B cell (primary cell): ENCODE measurements at places on chromosomes 5 and 9. TPM values are rescaled to one million over a fixed set of nuclear protein-coding genes. Genes with fewer than 3 reads are reported as not detected.

NTRK2 gene
- 0.10 TPM in 1 of 2 replicates, not detected in the other for total RNA-seq

PDCD1LG2 gene
- total RNA-seq: 0.49 and 0.67 TPM in 2 replicates

TMEM174 gene
- not detected in 2 replicates for total RNA-seq

CCL27 gene
- total RNA-seq: not detected in 2 replicates

ACOT12 gene
- total RNA-seq: not detected in 2 replicates

C9orf50 gene
- total RNA-seq: not detected in 2 replicates

FBXO4 gene
- 17.1 and 17.9 TPM in 2 replicates for total RNA-seq

C9orf43 gene
- total RNA-seq: 0.58 and 1.7 TPM in 2 replicates

- DNase-seq: peak; percentile 30
Measured at GRCh38 chr9:84296146-84296843, 44.3 kb downstream of the SLC28A3 start.

- no peak for DNase-seq
Measured at GRCh38 chr5:60636644-60637043, 63.3 kb downstream of the DEPDC1B start.

DNA sequence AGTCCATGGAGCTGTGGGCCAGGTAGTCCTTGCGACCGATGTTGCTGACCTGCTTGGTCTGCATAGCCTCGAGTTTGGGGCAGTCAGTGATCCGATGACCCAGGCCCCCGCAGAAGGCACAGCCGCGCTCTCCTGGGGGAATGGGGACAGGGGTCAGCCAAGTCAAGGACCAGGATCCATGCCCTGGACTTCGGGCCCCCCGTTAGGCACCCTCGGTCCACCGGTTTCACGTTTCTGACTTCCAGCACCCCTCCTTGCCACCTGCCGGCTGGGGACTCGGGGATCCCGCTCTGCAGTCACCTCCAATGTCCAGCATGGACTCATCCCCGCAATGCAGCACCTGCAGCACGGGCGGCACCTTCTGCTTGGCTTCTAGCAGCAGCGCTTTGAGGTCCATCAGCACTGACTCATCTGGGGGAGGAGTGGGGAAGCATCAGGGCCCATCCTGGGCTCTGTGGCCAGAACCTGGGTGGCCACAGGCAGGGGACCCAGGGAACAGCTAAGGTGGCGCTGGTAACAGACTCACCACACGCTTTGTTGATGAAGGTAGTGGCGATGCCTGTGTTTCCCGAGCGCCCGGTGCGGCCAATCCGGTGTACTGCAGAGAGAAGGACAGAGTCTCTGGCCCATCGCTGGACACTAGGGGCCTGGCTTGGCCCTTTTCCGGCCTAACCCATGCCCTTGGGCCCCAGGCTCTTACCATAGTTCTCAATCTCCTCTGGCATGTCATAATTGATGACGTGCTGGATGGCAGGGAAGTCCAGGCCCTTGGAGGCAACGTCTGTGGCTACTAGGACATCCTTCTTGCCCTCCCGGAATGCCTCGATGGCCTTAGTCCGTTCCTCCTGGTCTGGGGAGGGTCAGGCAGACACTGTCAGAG is 2.4 kb upstream of the DOK3 start:
- DNase-seq: peak; percentile 19

DNA sequence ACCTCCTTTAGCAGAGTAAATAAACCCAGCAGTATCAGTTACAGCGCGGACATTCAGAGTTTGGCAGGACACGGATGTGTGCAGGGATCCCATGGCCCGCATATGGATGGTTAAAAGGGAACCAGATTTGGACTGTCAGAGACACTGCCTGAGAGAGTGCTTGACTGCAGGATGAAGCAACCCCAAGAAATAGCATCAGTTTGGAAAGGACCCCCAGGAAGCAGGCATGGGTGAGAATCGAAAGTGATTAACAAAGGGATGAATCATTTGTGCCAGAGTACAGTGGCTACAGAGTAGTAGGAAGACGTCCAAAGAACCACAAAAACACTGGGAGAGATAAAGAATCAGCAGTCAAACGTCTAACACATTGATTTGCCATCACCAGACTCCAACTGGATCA is 5.5 kb downstream of the C7 start:
- DNase-seq: no peak

- DNase-seq: no peak
Measured at GRCh38 chr9:99005651-99006050, 61.9 kb downstream of the COL15A1 start.

GRCh38 chr9:104911032-104911607 is 16.8 kb downstream of the ABCA1 start:
- DNase-seq: no peak

- no peak for DNase-seq
Measured at GRCh38 chr5:96778409-96778808, 29.3 kb downstream of the ERAP1 start.

DNA sequence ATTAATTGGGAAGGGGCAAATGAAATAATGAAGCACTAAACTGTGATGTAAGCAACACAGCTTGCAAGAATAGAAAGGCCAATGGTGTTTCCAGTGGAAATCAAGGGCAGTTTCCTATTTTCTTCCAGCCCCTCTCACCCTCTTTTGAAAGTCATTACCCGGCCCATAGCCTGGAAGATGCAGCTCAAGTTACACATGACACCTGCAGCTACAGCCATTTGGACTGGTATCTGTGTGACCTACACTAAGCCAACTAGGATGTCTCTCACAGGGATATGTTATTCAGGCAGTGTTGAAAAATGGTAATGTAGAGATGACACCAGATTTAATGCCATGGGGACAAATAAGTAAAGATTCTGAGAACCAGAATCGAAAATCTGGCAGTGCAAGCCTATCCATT is 439.4 kb upstream of the ZNF462 start:
- no peak for DNase-seq

GRCh38 chr5:41309275-41309674 is 95.9 kb upstream of the C6 start:
- no peak for DNase-seq

DNA sequence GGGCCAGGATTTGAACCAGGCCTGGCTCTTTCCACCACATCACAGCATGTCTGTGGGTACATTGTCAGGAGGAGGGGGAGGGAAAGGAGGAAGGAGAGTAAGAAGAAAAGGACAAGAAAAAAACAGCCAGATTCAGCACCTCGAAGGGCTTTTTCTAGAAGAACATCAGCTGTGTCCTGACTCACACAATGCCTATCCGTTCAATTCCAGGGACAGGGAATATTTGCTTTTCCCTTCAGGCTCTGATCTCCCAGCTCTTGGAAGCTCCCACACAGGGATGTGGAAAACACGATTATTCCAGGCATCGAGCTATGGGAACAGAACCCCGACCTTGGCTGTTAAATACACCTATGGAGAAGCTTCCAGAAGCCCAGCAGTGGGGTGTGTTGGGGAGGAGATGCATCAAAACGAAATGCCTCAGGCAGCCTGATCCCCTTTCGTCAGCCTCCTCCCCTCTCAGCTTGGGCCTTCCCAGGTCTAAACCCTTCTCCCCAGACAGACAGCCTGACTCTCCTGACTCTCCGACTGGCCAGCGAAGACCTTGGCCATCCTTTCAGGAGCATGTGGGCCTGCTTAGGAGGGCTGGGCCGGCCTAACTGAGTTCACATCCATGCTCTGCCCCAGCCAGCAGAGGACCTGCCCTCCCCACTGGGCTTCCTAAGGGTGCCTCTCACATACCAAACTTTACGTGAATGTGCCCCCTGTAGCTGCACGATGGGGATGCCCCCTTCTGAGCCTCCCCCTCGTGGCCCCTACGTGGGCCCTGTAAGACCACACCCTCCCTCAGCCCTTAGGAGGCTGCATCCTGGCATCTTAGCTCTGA is 54.4 kb downstream of the NEURL1B start:
- no peak for DNase-seq

DNA sequence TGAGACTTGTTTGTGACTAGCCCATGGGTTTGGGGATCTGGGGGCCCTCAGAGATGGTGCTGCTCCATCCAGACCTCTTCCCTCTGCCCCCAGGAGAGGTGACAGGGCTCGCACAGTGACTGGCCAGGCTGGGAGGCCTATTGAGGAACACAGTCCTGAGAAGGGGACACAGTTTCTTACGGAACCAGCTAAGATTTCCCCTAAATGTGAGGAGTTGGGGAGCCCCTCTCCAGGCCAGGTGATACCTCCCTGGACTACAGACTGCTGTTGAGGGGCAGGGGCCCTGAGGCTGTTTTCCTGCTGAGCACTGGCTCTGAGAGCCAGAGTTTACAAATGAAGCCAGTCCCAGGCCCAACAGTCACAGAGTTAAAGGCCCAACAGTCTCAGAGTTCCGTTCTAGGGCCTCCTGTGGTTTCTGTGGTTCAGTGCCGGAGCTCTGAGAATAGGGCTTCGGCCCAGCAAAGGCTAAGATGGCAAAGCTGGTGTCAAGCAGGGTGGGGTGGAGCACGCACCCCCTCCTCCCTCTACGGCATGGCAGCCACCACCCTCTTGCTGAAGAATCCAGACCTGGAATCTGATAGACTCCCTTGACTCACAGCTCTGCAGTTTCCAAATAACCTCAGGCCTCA is 1.1 kb upstream of the SEMA4D start:
- DNase-seq: peak; percentile 75
